Renal pelvis (tissue), 12 donors: ENCODE measurements at places on chromosomes 7 and 10.

GRCh38 chr10:36448760-36449691 lies 676.4 kb upstream of the ANKRD30A start:
- peak; percentile 19 for DNase-seq

GRCh38 chr10:129455625-129456024 lies 11.4 kb upstream of the MGMT start:
- no peak for DNase-seq

- no peak for DNase-seq
Measured at GRCh38 chr10:125118011-125118611, 42.3 kb downstream of the CTBP2 start.

- no peak for DNase-seq
Measured at GRCh38 chr7:21939136-21939857, 6.4 kb downstream of the CDCA7L start.

- no peak for DNase-seq
Measured at GRCh38 chr10:62980687-62981086, 152.4 kb upstream of the NRBF2 start.

- no peak for DNase-seq
Measured at GRCh38 chr10:103049237-103049636, 131.1 kb downstream of the CNNM2 start.

GRCh38 chr7:73988197-73988596 lies 39.8 kb upstream of the ELN start:
- no peak for DNase-seq

- no peak for DNase-seq
Measured at GRCh38 chr7:27640884-27641574, 21.7 kb downstream of the HIBADH start.

DNA sequence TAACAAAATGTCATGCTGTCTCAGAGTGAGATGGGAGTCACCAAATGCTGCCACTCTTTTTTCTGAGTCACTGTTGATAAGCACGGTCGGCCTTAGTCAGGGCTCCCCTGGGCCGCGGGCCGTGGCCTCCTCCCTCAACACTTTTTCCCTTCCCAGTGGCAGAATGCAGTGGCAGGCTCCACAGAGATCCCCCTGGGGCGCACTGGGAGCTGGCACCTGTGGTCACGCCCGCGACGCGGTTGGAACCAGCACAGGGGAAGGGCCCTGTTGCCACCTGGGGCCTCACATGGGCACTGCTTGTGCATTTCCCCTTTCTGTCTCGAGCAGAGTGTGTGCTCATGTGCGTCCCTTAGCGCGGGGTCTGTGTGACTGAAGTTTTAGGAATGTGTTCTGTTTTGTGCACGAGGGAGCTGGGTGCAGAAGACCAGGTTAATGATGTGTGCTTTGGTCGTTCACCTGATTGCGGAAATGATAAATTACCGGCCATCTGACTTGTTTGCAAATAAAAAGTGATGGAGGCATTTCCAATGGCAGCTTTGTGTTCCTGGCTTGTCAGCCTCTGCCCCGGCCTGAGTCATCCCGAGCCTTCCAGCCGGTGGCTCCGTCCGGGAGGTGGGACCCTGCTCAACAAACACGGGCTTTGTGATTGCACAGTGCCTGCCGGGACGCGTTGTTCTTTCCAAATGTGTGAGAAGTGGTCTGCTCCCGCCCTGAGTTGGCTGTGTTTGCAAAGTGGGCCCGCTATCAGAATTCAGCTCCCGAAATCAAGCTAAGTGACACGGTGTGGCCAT lies 100.7 kb downstream of the NKX6-2 start:
- DNase-seq, result peak; percentile 61
